ENCODE measurements at places on chromosomes 12 and 14. TPM values are rescaled to one million over a fixed set of nuclear protein-coding genes. Genes with fewer than 3 reads are reported as not detected.

L3HYPDH gene
- total RNA-seq: 50.9 TPM

SMCO3 gene
- total RNA-seq: not detected

C1R gene
- total RNA-seq: 29.7 TPM

RNF31 gene
- 29.7 TPM for total RNA-seq

GYS2 gene
- total RNA-seq: not detected

SLC5A8 gene
- total RNA-seq: not detected

TEAD4 gene
- 43.1 TPM for total RNA-seq

HOXC12 gene
- not detected for total RNA-seq

GRIN2B gene
- total RNA-seq: 4.9 TPM

All from A549 treated with CpdA at 1 μM for 4 hours (cell line).